HAP-1 (cell line): ENCODE measurements at places on chromosomes 7 and 10.

GRCh38 chr7:100166317-100166940, 2.0 kb downstream of the GAL3ST4 start:
- DNase-seq, result no peak

- DNase-seq, result no peak
These were observed 144.5 kb upstream of the BMPER start for GRCh38 chr7:33760834-33761233.

DNA sequence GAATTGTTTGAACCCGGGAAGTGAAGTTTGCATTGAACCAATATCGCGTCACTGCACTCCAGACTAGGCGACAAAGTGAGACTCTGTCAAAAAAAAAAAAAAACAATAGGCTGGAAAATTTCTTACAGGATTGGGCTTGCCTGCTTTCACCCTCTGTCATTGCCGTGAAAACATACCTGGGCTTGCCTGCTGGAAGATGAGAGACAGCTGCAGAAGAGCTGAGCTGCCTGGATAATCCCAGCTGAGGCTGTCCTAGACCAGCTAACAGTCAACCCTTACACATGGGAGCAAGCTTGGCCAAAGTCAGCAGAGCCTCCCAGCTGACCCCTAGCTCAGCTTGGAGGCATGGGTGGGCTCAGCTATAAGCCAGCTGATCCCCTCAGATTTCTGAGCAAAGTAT, 306.2 kb downstream of the CCSER2 start:
- DNase-seq, result no peak

DNA sequence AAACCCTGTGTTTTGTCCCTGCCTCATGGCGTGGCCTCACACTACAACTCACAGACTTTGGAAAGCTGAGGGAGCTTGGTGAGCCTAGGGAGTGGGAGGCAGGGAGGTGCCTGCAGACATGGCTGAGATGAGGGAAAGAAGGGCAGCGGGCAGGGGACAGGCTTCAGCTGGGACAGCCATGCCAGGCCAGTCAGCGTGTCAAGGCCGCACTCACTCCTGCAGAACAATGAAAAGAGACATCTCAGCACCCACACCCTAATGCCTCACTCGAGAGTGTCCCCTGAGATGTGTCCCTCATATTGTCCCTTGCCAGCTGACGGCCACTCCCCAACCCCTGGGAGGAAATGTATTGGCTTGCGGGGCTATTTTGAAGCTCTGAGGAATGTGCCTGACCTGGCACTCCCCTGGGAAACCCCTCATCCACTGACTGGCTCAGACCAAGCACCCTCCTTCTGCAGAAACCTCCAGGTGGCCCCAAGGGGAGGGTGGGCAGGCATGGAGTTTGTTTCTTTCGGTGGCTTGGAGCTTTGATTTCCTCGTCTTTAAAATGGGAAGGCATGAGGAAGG, 31.6 kb downstream of the SH3PXD2A start:
- DNase-seq, result no peak

DNA sequence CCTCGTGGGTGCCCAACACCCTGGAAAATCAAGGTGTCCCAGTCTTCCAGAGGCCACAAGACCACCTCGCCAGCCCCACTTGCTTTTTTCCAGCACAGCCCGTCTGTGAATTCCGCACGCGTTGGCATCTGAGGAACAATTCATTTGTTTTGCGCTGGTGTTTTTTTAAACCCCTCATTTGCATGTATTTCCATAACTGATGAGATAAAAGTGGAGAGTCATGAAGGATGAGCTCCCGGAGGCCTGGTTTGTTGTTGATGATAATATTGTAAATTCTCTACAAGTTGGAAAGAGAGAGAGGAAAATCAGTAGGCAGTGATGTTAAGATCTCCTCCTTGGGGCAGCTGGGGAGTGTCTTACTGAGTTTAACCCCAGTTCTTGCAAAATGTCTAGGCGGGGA, 34.6 kb downstream of the SLC29A3 start:
- no peak for DNase-seq
